ENCODE measurements at places on chromosomes 7 and 10.
A peak's percentile ranks its signal among the peaks of the same experiment; 100 is the strongest.

DNA sequence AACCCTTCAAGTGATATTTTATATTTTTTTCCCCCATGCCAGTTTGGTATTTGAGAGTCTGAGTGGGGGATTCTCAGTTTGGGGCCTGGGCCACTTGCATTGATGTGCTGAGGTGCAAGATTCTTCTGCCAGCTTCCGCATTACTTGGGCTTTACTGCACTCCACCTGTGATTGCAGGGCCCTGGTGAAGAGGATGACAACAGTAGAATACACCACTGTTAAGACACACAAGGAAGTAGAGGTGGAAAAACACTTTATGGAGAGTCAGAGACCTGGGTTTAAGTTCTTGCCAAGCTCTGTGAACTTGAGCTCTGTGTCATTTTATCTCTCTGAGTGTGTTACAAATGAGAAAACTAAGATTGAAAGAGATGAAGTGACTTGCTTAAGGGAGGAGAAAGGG lies 209.4 kb downstream of the LRMDA start:
- no peak for DNase-seq

DNA sequence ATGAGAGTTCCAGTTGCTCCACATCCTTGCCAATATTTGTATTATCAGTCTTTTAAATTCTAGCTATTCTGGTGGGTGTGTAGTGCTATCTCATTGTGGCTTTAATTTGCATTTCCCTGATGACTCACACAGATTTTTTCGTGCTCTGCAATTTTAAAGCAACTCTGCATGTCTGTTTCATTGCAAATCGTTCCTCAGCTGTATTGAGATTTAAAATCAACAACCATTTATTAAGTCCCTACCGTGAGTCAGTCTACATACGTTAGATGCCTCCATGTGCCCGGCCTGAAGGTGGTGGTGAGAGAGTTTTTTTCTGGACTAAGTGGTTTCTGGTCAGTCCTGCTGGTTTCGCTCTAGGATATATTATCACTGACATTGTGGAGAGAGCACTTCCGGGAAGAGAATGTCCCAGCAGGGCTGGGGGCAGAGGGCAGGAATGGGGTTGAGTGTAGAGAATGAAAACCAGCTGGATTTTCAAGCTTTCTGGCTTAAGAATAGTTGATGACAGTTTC lies 8.4 kb upstream of the HYCC1 start:
- DNase-seq = peak; percentile 49

- no peak for DNase-seq
These were observed 1.5 kb downstream of the DOCK4 start for GRCh38 chr7:112204499-112205342.

DNA sequence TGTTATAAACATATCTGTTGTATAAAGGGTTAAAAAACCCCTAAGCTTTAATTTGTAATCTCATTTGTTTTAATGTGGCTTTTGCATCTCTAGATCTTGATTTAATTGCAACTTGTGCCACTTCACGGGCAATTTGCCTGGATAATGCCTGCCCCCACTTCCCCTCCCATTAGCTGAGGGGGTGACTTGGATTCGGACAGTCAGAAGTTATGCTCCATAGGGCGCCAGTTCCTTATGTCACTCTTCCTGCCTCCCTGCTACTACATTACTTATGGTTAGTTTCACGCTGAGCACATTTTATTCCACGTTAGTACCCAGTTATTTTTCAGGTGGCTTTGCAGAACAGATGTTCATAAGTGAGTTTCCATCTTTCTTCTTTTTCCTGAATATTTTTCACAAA lies 1015.2 kb upstream of the PHF14 start:
- DNase-seq = no peak

GRCh38 chr7:28988091-28988490 lies 30.0 kb upstream of the TRIL start:
- no peak for DNase-seq

GRCh38 chr10:13684806-13685482 lies 98.2 kb downstream of the PRPF18 start:
- peak; percentile 12 for DNase-seq

- DNase-seq = no peak
These were observed 184.5 kb upstream of the NFE2L3 start for GRCh38 chr7:25967278-25968204.

- DNase-seq = no peak
These were observed at the start of gene ANKRD2 for GRCh38 chr10:97572214-97572989. TSS of gene ANKRD2 (plus strand) at chr10:97572779. CDS start at chr10:97572789, 10 bp downstream.

GRCh38 chr7:107404740-107405537 lies 64.9 kb upstream of the GPR22 start:
- no peak for DNase-seq

DNA sequence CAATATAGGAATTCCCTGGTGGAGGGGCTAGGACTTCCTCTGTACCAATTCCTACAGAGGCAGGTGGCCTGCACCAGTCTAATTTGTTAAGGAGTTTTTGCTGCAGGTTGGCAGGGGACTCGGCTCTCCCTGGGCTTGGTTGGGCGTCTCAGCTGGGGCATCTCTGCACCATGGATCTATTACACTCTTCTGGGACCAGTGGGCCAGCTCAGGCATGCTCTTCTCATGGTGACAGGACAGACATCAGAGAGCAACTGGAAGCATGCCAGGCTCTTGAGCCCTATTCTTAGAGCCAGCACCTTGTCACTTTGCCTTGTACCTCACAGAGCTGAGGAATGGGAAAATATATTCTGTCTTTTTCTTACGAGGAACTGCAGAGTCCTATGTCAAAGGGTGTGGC lies 74.6 kb downstream of the SH2D4B start:
- DNase-seq = no peak

DNA sequence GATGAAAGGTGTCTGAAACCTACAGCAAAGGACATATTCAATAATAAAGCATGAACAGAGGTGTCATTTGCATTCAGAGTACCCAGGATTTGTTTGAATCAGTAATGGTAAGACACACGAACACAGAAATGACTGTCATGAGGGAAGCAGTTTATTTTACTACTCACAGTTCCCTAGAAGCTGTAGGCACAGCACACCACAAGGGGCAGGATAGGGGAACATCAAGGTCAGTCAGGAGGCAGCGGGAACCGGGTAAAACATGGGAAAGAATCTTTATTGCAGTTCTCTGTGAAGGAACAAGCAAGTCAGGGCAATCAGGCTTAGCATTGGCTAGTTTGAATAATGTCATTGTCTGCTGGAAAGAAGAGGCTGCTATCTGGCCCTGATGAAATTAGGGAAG lies 70.2 kb upstream of the PDSS1 start:
- DNase-seq = no peak

- DNase-seq = no peak
These were observed 24.2 kb upstream of the SMIM30 start for GRCh38 chr7:113142385-113143119.

DNA sequence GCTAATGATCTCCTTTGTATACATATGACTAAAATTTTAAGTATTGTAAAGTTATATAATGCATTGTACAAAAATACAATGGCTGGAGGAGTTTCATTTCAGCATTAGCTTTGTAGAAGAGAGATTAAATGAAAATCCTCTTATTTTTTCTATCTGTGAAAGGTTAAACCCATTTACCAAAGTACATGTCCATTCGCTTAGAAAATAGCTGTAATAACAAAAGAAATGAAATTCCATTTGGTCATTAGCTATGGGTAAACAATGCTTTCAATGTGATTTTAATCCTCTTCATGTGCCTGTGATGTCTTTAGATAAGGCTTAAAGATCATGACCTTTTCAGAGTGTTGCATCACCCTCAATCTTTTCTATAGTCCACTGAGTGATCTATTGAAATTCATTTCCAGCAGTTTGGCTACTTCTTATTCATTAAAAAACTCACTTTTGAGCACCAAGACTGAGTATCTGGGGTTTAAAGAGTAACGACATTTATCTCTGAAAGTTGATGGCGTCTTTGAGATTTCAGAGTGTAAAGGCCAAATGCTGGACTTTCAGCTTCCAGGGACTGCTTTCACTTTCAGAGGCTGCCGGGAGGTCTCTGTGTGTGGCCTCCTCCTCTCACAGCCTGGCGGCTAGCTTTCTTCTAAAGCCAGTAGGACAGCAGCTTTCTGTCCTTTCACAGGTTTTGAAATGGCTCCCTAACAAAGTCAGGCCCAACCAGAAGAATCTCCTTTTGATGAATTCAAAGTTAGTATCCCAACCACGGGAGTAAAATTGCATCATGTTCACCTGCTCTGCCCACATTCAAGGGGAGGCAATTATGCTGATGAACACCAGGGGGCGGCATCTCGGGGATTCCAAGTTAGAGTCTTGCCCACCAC lies 701.4 kb upstream of the COBL start:
- DNase-seq = no peak

DNA sequence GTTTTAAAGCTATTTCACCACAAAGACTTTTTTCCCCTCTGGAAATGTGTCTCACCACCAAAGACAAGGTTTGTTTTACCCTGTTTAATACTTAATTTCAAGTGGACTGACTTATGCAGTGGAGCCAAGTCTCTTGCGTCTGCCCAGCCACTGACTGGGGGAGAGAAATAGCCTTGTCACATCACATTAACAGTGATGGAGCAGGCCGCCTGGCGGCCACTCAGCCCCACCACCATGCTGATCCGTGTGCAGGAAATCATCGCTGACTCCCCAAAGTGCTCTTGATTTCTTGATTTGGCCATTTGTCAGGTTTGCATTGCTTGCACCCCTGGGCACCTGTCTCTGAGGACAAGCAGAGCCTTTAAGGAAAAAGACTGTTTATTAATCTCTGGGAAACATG lies 334.1 kb downstream of the GLRX3 start:
- DNase-seq = no peak

DNA sequence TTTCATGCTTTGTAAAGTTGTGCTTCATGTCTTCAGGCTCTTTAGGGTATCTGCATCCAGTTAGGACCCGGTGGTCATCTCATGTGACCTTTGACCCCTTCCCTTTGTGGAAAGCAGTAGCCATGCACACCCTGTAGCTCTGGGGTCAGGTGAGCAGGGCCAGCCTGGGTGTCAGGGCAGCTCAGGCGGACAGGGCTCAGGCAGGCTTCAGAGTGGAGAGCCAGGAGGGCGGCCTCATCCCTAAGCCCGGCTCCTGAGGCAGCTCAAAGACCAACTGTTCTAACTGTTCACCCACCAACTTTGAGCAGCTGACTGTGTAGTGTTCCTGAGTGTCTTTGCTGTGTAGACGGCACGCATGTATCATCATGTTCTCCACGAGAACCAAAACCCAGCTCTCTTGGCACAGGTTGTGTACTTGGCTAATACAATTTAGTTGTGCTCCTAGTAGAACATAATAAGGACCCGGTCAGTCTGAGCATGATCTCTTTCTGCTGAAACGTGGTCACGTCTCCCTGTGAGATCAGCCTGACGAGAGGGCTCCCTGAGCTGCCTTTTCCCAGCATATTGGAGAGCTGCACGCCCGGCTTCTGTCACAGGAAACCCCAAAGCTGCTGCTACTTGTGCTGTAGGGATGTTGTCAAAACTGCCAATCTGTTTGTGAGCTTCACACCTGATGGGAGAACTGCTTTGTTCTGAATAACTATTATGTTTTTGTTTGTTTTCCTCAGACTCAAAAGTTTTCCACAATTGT lies 30.0 kb downstream of the EEPD1 start:
- DNase-seq = no peak

GRCh38 chr7:50677638-50677996 lies 105.1 kb downstream of the GRB10 start:
- no peak for DNase-seq

DNA sequence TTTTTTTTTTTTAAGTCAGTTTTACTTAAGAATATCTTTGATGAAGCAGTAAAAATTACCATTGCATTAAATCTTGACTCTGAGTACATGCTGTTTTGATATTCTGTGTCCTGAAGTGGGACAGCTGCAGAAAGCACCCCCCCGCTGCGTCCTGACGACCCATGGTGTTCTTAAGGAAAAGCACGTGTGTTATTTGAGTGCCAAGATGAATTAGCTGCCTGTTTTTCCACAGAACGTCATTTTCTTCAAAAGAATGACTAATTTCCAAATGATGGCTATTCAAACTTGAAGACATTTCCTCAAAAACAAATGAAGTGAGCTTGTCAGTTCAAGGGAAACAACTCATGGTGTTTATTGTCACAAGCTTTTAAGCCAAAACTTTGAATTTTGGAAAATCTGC lies 45.9 kb downstream of the CREM start:
- DNase-seq = no peak

GRCh38 chr7:148772297-148773089 lies 73.8 kb downstream of the CUL1 start:
- peak; percentile 35 for DNase-seq

GRCh38 chr7:94177441-94177840 lies 173.3 kb upstream of the BET1 start:
- DNase-seq = no peak

- DNase-seq = no peak
These were observed 147.3 kb downstream of the NRCAM start for GRCh38 chr7:108308903-108309302.

- peak; percentile 57 for DNase-seq
These were observed 71.7 kb upstream of the ADAM12 start for GRCh38 chr10:126459878-126460481.

DNA sequence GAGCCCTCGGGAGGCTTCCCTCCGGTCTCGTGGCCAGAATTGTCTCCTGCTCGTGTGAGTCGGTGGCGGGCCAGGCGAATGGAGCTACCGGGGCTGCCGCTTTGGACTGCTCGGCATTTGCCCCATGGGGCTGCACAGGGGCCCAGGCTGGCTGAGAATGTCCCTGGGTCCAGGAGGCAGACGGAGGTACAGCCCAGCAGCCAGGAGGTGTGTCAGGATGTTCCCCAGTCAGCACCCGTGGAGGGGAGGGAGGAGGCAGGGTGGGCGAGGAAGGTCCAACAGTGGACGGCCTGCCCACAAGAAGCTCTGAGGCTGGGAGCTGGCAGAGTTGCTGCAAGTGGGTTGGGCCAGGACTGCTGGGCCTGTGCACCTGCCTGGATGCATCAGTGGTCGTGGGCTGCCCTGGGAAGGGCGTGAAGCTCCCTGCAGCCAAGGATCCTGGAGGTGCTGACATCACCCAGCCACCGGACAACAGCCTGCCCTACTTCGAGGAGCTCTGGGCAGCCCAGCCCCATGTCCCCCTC lies 46.4 kb downstream of the PDGFA start:
- DNase-seq = no peak

GRCh38 chr10:88522715-88523114 lies 60.4 kb downstream of the RNLS start:
- DNase-seq = no peak

DNA sequence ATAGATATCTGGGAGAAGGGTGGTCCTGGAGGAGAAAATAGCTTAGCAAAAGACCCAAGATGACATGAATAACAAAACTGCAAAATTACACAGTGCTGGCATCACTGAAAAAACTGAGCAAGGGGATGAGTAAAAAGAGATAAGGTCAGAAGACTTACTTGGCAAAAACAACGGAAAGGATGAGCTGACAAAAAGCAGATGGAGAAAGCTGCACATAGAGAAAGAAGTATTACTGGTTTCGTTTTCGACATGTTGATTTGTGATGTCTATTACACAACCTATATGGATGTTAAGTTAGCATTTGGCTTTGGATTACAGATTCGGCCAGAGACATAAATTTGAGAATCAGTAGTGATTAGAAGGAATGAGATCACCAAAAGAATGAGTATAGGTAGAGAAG lies 132.1 kb downstream of the MACC1 start:
- DNase-seq = no peak

DNA sequence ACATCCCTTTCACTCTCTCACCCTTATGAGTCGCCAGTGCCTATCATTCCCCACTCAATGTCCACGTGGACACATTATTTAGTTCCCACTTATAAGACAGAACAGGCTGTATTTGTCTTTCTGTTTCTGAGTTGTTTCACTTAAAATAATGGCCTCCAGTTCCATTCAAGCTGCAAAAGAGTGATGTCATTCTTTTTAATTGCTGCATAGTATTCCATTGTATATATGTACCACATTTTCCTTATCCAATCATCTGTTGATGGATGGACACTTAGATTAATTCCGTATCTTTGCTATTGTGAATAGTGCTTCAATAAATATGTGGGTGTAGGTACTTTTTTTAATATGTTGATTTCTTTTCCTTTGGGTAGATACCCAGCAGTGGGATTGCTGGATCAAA lies 79.1 kb downstream of the ZNF365 start:
- no peak for DNase-seq

All from AG09319 (cell line).